ENCODE measurements at places on chromosomes 7 and 10. TPM values are rescaled to one million over a fixed set of nuclear protein-coding genes. Genes with fewer than 3 reads are reported as not detected.

DNA sequence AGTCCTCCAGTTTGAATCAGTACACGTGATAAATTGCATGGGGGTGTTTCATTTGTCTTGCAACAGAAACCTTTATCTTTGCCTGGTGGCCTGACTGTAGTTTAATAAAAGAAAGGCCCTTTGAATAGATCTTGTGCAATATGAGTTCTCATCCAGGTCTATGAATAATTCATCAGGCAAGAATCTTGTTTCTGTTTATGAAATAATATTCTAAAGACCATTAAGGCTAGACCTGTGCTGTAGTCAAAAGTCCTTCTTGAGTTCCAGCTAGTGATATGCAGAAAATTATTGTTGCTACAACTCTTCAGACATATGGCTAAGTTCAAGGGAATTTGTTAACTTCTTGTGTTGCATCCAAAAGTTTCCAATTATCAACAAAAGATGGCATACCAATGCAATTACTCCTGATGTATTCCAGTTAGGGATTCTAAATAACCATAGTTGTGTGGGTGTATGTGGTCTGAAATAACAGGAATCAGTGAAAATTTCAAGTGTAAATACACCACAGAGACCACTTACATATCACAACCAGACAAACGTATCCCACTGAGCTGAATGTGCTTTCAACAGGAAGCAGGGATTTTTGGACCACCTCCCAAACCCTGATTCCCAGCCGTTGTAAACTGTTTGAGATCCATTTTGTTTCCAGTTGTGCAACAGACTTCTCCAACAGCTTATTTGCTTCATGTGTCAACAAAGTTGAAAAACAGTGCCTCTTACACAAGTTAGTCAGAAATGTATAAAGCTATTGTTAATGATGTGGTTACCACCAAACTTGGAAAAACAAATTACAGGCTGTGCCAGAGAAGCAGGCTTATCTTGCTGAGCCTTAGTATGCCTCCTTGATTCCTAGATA, 54.7 kb upstream of the BICC1 start:
- DNase-seq = no peak

DNA sequence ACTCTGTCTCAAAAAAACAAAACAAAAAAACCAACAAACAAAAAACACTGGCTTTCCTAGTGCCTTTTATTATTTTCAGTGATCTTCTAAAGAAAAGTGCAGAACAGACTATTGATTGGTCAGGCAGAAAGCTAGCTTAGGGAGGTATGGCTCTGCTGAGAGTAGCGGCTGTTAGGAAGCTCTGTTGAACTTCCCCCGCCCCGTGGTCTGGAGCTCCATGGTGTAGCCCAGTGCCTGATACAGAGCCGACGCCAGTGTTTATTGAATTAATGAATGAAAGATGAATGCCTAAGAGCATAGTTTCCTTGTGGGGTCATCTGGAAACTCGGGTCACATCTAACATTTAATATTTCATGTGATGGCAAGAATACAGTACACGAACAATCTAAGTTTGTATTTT, 90.5 kb upstream of the ARMC3 start:
- no peak for DNase-seq

GRCh38 chr10:49359349-49360270, 36.3 kb downstream of the DRGX start:
- DNase-seq = peak; percentile 23

JCAD gene
- 4.5 TPM for total RNA-seq

GRCh38 chr7:101747053-101747878, 70.2 kb upstream of the CUX1 start:
- DNase-seq = no peak

- peak; percentile 77 for DNase-seq
Measured at GRCh38 chr10:21526860-21527597, 1.5 kb upstream of the SKIDA1 start.

GRCh38 chr7:69190763-69191162, 407.5 kb upstream of the AUTS2 start:
- no peak for DNase-seq

GRCh38 chr7:101502466-101503098, 126.5 kb downstream of the MYL10 start:
- no peak for DNase-seq

DNA sequence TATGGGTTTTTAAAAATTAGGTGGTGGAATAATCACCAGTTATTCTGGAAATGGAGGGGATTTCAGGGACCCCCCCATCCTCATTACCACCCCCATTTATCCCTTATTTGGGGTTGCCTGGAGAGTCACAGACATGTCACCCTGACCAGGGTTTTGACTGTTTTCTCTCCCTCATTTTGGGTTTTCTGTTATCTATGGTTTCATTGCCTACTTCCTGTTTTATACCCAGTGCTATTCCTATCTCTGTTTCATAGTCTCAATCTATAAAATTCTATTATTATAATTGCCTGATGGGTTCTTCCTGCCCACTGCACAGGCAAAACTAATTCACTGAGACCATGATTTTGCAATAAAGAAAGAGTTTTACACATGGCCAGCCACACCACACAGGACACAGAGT, 15.9 kb upstream of the FAM221A start:
- no peak for DNase-seq

BHLHA15 gene
- total RNA-seq = not detected

FFAR4 gene
- not detected for total RNA-seq

- DNase-seq = no peak
Measured at GRCh38 chr7:18467011-18467410, 28.5 kb upstream of the HDAC9 start.

PTPRN2 gene
- 5.5 TPM for total RNA-seq

GRCh38 chr7:142506601-142507000, 242.7 kb upstream of the PRSS1 start:
- DNase-seq = no peak

DNA sequence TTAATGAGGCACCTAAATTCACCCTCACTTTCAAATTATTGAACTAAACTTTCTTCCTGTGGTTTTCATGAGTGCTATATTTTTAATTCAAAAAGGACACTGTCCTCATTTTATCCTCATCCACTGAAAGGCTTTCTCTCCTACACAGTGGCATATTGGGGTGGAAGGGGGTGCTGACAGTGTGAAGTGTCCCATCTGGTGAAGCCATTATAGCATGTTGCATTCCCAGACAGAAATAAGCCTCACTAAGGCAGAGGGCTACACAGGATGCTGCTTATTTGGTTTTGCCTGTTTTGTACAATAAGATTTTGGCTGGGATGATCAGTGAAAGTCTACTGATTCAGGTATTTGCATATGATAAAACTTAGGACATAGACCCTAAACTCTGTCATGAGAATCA, 82.4 kb upstream of the INHBA start:
- DNase-seq = no peak

CRHR2 gene
- not detected for total RNA-seq

DNA sequence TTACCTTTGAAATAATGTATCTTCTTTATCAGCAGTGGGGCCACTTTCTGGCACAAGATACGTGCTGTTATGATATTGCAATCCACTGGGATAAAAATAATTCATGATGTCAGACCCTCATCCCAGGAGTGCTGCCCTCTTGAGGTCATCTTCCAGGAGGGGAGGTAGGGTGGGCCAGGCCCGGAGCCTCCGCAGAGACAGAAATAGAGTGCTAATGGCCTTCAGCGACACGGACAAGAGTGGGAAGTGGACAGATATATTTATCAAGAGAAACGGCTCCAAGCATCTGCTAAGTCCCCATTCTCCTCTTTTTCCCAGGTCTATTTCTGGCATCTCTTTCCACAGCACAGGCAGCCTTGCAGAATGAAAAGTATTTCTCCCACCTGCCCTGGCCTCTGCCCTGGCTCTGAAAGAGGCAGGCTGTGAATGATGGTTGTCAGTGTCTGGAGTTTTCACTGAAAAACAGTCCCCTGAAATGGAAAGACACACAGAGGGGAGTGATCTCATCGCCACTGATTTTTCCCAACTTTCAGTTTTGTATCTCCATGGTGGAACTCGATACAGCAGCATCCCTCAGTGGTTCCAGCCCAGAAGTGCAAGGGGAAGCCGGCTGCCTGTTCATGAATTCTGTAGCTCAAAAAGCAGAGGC, 251.7 kb upstream of the MYO3A start:
- DNase-seq = peak; percentile 64

FZD8 gene
- total RNA-seq = 10.5 TPM

DNA sequence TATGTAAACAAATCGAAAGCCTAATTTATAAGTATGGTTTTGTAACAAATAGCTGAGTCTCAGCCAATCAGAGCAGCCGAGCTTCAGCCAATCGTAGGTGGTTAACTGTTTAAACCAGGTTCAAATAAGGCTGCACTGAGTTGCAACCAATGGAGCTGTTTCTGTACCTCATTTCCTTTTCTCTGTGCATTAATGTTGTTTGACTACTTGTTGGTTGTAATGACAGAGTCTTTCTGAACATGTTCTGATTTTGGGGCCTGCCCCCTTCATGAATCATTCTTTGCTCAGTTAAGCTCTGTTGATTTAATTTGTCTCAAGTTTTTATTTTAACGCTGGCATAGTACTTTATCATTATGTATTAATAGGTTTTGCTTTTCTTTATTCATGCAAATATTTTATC, 14.6 kb downstream of the OTUD1 start:
- no peak for DNase-seq

HOXA4 gene
- 4.1 TPM for total RNA-seq

GRCh38 chr10:77910524-77911145, 15.9 kb downstream of the DLG5 start:
- DNase-seq = no peak

DNA sequence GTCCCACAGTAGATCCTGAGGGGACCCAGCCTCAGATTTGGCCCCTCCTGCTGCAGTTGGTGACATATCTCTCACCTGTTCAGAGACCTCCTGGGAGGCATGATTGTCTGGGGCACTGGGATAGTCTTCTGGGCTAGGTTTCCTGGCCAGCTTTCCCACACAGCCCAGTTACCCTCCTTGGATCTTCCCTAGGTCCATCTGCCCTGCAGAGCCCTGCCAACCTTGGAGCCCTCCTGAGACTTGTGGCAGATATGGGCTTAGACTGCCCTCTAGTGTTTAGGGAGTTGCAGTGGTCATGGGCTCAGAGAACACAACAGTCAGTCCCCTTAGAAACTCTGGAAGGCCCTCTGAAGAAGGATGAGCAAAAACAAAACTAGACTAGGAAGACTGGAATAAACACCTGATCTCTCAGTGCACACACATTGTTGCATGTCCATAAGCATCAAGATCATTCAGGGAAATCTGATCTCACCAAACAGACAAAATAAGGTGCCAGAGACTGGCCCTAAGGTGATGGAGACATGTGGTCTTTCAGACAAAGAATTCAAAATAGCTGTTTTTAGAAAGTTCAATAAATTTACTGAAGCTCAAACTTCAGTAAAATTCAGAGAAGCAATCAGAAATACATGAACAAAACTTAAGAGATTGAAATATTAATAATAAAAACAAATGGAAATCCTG, 324.6 kb downstream of the ATRNL1 start:
- peak; percentile 48 for DNase-seq

IL2RA gene
- not detected for total RNA-seq

DNA sequence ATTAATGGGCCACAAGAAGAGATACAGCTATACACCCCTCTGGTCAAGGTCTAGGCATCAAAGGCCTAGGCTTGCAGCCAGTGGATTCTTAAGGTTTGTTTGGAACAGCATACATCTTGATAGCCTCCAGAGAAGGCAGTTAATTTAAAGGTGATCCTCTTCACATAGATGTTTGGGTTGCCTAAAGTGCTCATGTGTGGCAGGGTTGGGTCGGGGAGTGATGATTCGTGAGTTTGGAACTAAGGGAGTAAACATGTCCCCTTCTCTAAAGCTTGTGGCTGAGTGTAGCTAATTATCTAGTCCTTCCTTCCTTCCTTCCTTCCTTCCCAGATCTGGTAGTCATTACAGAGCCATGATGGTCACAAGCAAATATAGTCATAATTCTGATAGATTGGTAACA, 12.4 kb downstream of the PCLO start:
- DNase-seq = peak; percentile 29

GRCh38 chr7:6401536-6401935, 46.2 kb downstream of the DAGLB start:
- DNase-seq = no peak

ZNF12 gene
- 6.3 TPM for total RNA-seq

GRCh38 chr10:79103585-79103984, 34.8 kb downstream of the ZMIZ1 start:
- no peak for DNase-seq

ZNF117 gene
- 5.4 TPM for total RNA-seq

DNA sequence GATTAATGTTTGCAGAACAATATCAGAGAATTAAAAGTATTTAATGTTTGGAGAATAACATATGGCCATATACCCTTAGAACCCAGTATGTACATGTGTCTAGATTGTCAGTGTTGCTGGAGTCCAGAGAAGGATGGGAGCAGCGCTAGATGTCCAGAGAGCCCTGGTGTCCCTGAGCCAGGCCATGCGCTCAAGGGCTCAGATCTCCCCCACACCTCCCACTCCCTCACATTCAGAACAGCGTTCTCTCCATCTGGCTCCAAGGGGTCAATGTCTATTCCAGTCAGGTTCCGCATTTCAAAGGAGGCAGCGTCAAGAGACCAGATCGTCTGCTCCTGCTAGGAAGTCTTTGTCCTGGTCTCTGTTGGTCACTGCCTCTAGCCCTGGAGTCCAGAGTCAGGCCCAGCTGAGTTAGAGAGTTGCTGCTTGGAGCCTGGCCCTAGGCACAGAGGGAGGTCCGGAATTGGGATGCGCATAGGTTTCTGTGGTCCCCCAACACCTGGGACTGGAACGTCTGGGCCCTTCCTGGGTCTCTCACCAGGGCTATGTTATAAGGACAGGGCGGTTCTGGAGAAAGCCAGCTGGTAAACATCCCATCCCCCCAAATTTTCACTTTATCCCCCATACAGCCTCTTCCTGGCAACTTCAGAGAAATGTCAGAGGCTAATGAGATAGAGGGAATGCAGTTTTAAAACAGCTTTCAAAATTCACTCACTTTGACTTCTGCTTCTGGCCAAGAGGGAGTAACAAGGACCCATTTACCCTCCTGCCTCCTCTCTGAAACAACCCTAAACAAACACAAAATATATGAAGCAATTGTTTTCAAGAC, 6.5 kb upstream of the WDR86 start:
- DNase-seq = no peak

- DNase-seq = no peak
Measured at GRCh38 chr7:103307503-103308231, 10.4 kb downstream of the PMPCB start.

LIPM gene
- total RNA-seq = not detected

ANKRD1 gene
- 94.4 TPM for total RNA-seq

GRCh38 chr10:101385866-101386658, 32.1 kb downstream of the BTRC start:
- DNase-seq = no peak

DNA sequence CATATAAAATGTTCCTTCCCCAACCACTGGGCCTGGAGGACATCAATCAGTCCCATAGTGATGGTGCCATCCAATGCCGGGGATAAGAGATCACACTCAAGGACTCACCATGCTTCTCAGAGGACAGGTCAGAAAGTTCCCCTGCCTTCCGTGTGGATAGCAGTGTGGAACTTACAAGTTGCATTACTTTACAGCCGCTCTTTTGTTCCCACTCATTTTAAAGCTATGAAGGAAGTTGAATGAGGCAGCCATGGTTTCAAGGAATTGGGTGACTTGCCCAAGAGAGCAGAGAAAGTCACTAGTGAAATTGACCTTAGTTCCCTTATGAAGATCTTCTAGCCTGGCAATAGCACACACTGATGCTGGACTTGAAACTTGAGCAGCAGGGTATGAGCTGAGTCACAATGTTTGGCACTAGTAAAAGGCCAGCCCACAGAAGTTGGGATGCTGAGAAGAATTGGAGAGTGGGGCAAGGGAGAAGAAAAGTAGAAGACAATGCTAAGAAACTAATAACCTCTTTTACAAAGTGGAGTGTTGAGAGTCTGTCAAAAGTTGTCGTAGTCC, 78.7 kb downstream of the CXCL12 start:
- peak; percentile 37 for DNase-seq

GRCh38 chr10:101041252-101041761, 10.3 kb downstream of the SFXN3 start:
- DNase-seq = peak; percentile 69

All from Daoy (cell line).